ENCODE measurements at places on chromosomes 16 and 17.

- DNase-seq, result no peak
Observed at GRCh38 chr16:86129541-86129940, 230.6 kb downstream of the IRF8 start.

- DNase-seq, result no peak
Observed at GRCh38 chr16:55045329-55045728, 114.7 kb downstream of the IRX5 start.

DNA sequence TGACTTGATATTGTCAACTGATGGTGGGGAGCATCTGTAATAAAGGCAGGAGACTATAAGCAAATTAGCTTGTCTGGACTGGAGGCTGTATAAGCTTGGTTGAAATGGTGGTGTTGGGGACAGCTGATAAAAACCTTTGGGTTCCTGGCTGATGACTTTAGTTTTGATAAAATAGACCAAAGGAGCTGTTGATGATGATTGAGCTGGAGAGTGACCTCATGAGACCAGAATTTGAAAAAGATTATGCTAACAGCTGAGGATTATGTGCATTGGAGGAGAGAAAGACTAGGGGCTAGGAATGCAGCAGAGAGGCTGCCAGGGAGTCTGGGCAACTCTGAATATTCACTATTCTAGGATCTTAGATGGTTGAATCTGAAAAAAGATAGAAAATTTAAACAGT lies 8.7 kb upstream of the CDC27 start:
- DNase-seq, result no peak

GRCh38 chr17:144936-145670 lies 7.7 kb downstream of the SCGB1C2 start:
- DNase-seq, result no peak

DNA sequence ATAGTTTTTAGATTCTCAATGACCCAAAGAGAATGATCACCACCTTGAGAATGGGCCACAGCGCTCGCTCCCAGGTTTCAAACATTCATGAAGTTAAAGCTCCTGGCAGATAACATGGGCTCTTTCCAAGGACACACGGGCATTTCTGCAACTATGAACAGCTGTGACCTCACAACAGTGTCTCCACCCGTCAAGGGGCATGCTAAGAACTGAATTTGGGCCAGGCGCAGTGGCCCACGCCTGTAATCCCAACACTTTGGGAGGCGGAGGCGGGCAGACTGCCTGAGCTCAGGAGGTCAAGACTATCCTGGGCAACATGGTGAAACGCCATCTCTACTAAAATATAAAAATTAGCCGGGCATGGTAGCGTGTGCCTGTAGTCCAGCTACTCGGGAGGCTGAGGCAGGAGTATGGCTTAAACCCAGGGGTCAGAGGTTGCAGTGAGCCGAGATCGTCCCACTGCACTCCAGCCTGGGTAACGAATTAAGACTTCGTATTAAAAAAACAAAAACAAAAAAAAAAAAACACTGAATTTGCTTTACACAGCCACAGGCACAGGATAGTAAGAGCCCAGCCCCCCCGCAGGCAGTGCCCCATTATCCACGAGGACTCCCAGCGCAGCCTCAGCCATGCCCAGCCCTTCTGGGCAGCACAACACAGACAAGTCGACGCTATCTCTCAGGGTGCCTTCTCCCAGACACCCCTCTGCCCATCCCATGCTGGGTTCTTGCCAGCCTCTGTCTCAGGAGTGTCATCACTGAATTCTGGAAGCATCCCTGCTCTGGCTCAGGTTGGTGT lies 7.2 kb downstream of the USP7 start:
- no peak for DNase-seq

DNA sequence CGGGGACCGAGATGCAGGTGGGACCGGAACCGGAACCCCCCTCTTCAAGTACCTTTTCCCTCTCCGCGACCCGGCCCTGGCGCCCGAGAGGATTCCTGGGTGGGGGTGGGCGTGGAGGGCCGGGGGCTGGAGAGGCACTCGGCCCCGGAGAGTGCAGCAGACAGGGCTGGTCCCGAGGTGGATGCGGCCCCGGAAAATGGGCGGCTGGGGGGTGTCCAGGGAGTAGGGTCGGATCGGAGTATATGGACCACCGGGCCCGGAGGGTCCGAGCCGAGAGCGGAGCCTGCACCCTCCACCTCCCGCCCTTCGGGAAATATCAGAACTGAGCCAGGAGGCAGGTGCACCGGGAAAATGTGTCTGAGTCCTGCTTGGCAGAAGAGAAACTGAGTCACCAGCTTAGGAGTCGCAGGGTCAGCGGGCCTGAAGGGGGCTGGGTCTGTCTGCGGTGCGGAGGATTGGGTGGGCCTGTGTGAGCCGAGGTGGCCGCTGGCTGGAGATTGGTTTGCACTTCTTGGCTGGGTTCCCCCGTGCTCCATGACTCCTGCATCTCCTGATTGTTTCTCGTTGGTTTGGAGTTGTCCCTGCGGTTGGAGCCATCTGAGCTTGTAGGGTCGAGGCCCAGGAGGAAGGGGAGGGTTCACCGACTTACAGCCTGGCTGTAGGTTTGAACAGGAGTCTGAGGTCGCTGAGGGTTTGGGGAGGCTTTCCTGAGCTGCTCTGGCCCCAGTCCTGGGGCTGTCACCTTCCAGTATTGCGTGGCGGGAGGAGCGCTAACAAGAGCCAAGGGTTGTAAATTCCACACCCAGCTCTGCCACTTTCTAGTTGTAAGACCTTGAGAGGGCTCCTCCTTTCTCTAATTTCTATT lies 518 bp downstream of the SH2B1 start:
- DNase-seq, result no peak

DNA sequence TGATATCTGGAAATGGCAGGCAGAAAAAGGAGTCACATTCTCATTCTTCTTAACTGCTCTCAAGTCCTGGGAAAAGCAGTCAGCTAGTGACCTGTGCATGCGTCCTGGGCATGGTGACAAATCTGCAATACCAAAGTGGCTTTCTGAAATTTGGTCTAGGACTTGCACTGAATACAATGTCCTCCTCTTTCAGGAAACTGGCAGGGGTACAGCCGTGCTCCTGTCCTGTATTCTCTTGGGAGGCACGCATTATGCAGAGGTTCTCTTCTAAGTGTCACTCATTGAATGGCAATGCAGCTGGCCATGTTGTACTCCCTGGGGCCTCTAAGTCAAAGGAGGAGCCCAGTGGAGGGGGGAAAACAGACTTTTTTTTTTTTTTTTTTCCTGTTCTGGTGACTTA lies 10.6 kb downstream of the PHF12 start:
- no peak for DNase-seq

GRCh38 chr16:53821487-53821886 lies 117.5 kb downstream of the FTO start:
- peak; percentile 62 for DNase-seq

DNA sequence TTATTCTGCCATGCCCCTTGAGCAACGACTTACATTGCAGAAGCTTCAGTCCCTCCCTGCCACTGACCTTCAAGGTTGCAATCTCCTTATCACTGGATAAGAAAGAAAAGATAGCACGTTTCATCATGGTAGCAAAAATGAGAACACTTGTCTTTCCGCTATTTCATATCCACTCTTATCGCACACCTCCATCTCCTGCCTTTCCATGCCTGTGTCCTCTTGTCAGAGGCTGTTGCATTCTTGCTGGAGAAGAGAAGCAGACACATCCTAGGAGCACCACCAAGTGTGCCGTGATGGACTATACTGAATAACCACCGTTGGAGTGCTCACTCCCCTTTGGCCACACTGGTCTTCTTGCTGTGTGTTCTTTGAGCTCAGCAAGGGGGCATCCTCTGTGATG lies 230.6 kb upstream of the IRX3 start:
- DNase-seq, result no peak

- no peak for DNase-seq
Observed at GRCh38 chr16:71255721-71256120, 25.2 kb upstream of the HYDIN start.

- DNase-seq, result no peak
Observed at GRCh38 chr16:47924950-47925349, 230.8 kb downstream of the ABCC12 start.

- DNase-seq, result no peak
Observed at GRCh38 chr17:40326014-40326831, 17.2 kb downstream of the RARA start.

All from HS-27A (cell line).